Cerebellar nuclear complex (tissue), 1 donor: ENCODE measurements at places on chromosomes 7 and 10.

GRCh38 chr10:80461208-80462183 is 7.4 kb downstream of the TSPAN14 start:
- no peak for DNase-seq

GRCh38 chr10:61895898-61896600 is 5.5 kb upstream of the ARID5B start:
- DNase-seq, result no peak

DNA sequence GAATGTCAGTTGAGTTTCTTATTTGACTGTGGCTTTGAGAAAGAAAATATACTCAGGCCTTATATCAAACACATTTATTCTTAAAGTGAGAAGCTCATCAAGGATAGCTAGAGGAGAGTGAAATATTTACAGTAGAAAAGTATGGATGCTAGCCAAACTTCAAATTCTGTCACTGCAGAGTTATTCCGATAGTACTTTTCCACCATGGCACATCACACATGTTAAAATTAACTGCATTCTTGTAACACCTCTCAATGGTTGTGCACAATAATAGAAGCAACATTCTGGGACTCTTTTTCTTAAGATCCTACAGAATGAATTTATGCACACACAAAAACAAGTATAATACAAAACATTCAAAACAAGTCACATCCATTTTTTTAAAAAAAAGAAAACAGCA is 4.5 kb downstream of the PPP1R3C start:
- no peak for DNase-seq

GRCh38 chr7:103637726-103638125 is 191.7 kb upstream of the SLC26A5 start:
- DNase-seq, result no peak

- no peak for DNase-seq
These were observed 34.8 kb downstream of the SLC25A13 start for GRCh38 chr7:96287132-96287531.

GRCh38 chr7:135210888-135211178 is 493 bp downstream of the WDR91 start:
- DNase-seq, result no peak

DNA sequence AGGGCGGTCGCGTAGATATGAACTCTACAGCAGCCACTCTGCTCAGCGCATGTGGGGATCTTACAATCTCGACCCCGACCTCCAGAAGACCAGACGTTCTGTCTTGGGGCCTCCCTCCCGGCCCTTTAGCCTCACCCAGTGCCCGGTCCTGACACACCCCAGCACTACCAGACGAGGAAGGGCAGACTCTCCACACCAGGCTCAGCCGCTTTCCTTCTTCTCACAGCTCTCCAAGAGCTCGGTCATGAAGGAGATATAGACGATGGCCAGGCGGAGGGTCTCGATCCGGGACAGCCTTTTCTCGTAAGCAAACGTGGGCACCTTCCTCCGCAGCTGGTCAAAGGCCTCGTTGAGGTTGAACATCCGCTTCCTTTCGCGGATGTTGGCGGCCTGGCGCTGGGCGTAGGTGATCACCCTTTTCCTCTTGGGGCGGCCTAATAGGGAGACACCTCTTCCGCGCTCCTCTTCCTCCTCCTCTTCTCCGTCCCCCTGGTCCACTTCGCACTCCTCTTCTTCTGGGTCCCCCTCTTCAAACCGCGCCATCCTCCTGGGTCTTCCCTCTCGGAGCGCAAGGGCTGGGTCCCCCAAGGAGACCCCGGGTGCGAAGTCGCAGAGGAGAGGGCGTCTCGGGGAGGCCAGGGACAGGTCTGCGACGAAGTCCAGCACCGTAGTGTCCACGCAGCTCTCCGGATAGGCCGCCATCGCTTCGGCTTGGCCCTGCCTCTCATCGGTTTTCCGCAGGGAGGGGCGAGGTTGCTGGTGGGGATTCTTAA is at the start of gene FERD3L:
TSS of gene FERD3L (minus strand) at position 761 of the 773 bp plus-strand sequence. CDS start at position 702, 59 bp downstream.
- no peak for DNase-seq

DNA sequence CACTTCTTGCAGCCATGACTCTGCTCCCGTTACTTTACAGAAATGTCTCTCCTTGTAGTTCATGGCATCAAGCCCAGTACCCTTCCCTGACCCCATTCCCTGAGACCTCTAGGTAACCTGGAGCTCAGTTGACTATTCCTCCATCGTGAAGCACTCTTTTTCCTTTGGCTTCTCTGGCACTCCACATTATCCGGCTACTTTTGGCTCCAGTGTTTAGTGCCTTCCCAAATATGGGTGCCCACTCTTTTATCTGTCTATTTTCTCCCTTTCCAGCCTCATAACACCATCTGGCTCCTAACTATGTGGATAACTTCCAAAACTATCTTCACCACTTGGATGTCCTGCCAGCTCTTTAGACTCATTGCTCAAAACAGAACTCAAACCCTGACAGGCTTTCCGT is 744.7 kb upstream of the GALNT17 start:
- DNase-seq, result no peak

GRCh38 chr10:131270461-131271190 is 40.9 kb downstream of the TCERG1L start:
- DNase-seq, result no peak

- no peak for DNase-seq
These were observed 1.1 kb upstream of the MNX1 start for GRCh38 chr7:157011333-157012112.

DNA sequence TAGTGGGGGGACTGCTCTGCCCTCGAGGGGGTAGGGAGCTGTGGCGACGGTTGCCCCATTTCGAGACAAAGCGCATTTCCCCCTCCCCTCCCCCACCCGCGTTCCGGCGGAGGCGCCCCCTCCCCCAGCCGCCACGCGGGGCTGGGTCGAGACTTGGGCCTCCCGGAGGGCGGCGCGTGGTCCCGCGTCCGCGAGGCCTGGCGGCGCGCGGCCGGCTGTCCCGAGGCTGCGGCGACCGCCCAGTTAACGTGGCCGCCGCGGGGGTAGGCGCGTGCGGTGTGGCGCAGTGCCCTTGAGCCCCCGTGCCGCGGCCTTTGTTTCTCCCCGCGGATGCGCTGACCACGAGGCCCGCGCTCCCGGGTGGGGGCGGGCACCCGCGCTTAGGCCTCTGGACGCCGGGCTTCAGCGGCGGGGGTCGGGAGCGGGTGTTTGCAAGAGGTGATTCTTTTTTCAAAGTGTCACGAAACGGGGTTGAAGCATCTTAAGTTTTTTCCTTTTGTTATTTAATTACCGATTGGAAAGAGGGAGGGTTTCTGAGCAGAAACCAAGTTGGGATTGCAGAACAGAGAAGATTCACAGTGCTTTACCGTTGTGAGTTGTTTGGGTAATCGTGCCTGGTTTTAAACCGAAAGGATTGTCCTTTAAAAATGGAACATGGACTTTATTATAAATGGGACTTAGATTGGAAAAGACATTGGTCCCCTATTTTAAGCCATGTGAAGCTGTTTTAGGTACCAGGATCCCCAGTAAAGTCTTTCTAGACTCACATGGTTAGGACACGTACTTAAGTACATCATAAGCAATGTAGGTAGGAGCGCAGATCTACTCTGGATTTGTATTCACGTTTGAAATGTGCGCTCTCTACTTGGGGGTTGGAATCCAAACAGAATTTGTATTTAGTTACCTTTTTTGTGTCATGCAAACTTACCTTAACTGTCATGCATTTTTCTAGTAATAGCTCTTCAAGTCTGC is 760 bp downstream of the CBX3 start:
- no peak for DNase-seq

- no peak for DNase-seq
These were observed 73.9 kb downstream of the TMEM130 start for GRCh38 chr7:98795741-98796493.

GRCh38 chr10:30789806-30790205 is 160.3 kb upstream of the LYZL2 start:
- DNase-seq, result no peak

- no peak for DNase-seq
These were observed 27.9 kb upstream of the PLXNA4 start for GRCh38 chr7:132604121-132604520.

DNA sequence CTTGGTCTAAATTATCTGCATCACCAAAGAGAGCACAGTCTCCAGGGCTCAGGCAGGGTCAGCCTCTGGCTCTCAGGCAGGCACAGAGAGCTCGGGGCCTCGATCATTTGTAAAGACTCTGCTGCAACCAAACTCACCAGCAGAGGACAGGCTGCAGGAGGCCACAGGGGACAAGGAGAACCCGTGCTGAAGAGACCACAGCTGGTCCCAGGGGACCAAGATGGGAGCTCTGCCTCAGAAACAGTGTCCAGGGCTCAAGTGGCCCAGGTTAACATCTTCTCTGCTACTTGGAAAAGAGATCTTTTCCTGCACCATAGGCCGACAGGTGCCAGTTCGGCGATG is 543.2 kb downstream of the PTPRN2 start:
- no peak for DNase-seq

DNA sequence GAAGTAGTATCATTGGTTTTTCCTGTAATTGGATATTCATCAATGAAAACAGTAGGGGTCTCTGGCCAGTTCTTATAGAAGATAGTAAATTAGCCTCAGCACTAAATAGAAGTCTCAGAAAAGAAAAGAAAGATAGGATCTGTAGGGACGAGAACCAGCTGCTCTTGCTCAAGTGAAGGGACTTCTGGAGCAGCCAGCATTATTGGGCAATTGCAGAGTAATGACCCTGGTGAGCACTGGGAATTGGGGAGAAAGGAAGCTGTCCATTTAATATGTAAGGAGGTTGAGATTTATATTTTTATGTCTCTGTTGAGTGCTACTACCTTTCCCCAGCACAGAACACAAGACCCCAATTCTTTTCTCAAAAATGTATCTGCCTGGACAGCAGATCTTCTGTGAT is 61.2 kb upstream of the WNT16 start:
- DNase-seq, result no peak

DNA sequence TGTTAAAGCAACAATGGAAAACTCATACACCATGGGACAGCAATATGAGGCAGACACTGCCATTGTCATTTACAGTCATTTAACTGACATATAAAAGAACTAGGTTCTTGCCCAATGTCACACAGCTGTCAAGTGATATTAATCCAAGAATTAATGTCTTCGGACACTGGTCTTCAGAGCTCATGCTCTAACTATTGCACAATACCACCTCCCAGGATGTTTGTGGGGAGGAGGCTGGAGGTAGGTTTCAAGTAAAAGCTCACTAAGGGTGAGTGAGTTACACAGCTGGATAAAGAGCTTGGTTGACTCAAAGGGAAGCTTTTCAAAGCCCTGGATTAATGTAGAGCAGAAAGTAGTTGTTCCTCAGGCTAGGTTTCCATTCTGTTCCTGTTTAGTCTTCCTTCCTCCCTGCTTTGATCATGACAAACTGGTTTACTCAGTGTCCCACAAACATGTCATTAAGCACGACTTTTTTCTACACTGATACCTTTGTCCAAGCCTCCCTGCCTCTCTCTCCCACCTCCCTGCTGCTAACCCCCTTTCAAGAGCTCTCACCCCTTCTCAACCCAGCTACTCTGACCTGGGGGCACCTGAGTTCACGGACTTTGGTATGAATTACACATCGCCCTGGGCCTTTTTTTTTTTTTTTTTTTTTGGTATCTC is 987 bp upstream of the EXOC6 start:
- no peak for DNase-seq

DNA sequence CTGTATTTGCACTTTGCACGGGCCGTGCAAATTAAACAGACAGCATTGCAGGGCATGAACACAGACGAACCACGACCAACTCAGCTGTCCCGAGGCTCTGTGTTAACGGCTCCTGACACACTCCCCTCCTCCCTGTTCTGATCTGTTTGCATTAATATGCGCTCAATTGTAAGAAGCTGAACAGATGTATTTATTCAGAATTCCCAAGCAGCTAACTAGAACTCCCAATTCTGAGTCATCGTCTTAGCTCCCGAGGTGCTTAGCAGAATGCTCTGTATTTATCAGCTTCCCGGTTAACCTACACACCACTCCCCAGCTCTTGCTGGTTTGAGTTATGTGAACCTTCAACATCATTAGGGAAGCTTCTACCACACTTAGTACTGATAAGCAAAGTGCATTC is 286.4 kb downstream of the PTPRN2 start:
- DNase-seq, result no peak

DNA sequence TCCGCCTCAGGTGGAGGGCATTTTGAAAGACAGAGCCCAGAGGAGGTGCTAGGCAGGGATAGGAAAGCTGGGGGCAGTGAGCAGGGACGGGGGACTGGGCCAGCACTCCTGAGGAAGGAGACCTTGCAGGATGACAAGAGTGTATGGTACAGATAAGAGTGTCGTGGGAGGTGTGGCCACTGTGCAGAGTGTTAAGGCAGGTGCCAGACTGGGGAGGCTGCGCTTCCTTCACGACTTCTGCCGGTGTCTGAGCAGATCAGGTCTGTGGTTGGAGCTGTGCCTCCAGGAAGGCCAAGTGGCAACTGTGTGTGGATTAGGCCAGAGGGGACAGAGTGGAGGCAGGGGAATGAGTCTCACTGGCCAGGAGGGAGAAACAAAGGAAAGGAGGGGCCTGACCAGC is 161.7 kb downstream of the HIBADH start:
- DNase-seq, result no peak

DNA sequence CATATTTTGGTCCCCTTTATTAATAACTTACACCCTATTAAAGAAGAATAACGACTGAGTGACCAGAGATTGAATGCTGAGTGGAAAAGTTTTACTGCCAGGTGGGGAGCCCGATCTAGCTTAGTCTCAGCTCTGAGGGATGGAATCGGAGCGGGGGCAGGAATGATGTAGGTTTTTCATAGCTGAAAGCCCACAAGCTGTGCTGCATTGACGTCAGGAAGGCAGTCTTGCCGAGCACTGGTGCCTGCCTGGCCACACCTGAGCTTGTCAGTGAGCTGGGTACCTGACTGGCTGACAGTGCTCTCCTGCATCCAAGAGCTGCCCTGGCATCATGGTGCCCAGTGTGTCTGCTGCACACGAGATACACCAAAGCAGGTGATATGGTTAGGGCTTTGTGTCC is 34.8 kb downstream of the GRK5 start:
- DNase-seq, result no peak

GRCh38 chr7:106560482-106560881 is 100.5 kb downstream of the CCDC71L start:
- DNase-seq, result no peak

GRCh38 chr7:155594163-155594732 is 47.9 kb upstream of the CNPY1 start:
- DNase-seq, result no peak

DNA sequence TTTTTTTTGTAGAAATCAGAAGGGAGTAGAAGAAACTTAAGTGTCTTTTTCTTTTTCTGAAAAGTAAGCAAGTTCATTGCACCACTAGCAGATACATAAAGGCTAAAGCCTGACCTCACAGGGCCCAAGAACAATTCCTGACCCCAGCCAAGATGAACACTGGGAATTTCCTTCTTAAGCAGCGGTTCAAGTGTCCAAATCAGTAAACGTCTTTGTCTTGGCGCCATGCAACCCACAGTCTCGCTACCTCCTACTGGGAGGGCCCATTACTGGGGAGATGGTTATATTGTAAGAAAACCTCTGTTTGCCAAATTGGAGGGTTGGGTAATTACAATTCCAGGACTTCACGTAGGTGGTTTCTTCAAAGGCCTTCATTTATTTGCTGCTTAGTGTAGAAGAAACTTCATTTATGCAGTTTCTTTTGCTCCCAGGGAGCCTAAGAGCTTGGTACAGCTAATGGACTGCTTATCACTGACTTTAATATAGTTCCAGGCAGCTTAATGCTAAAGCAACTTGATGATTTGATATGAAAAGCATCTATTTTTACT is 58.3 kb upstream of the ADRB1 start:
- no peak for DNase-seq

GRCh38 chr7:55023841-55024505 is 5.2 kb downstream of the EGFR start:
- DNase-seq, result no peak
